ENCODE measurements at places on chromosomes 5 and 9.

DNA sequence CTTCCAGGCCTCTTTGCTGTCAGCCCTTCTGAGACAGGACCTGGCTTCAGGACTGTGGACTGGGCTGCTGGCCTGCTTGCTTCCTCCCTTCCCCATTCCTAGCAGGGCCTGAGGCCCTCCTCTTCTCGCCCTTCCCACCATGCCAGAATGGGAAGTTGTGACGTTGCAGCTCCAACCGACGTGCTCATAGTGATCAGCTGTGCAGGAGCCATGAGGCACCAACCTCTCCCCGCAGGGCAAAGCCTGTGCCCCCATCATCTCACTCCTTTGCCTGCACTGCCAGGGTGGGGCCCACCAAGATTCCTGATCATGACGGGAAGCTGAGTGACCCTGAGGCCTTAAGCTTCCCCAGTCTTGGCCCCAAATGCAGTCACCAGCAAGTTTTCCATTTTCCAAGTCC is 45.1 kb upstream of the GARNL3 start:
- no peak for DNase-seq

DNA sequence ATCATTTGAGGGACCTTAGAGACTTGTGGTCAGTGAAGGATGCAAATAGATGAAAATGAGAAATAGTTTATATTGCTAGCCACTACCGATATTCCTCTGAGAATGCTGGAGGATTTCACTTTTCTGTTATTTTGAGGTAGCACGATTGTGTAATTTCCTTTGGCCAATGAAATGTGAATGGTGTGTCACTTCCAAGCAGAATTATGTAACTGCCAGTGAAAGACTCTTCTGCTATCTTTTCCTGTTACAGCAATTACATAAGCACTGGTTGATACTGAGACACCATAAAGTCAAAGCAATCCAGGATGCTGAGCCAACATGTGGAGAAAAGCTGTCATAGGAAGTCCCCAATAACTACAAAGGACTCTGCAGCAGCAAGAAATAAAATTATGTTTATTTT is 3.6 kb upstream of the PCDHA2 start:
- DNase-seq: no peak

DNA sequence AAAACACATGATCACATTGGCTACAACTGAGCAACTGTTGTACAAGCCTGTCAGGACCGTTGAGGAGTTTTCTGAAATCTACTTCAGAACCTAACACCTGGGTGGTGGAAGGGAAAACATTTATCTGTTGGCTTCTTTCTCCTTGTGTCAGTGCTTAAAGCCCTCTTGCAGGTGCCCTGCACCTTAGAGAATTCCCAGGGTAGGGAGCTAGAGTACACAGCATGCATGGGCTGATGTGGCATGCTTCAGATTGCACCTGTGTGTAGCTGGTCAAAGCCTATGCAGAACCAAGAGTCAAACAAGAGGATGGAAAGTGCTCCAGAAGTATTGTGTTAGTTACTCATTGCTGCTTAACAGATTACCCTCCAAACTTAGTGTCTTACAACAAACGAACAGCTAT is 33.6 kb upstream of the ZBED3 start:
- no peak for DNase-seq

DNA sequence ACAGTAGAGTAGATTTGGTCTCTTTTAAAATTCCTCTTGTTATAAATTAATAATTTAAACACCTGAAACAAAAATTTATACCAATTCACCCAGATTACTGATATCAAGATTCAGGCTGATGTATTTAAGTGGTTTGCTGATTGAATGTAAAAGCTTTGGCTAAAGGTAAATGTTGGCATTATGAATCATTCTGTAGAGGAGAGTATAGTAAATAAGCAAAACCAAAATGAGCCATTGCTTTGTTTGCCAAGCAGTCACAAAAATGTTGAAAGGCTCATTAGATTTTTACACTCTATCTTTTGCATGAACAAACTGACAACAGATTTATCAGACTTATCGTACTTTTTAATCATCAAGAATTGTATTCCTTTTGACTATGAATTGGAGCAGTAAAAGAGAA is 332.6 kb downstream of the FAM170A start:
- no peak for DNase-seq

- DNase-seq: no peak
Measured at GRCh38 chr5:149526845-149527590, 24.2 kb downstream of the CSNK1A1 start.

DNA sequence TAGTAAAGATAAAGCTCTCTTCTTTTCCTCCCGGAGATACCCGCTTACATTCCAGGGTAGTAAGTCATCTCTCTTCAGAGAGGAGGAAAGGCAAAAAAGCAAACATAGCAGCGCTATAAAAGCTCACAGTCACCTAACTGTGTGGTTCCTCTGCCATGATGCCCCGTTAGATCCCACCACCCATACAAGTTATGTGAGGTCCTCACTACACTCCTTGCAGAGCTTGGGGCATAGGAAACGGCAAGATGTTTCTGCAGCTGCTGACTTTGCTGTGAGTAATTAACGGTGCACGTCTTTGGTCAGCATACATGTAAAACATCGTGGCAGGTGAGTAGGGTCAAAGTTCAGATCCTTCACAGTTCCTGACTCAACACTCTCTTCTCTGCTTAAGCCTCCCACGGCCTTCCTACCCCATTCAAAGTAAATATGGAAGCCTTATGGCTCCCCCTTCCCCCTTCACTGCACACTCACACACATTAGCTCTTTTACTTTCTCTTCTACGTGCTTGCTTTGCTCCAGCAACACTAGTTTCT is 218.9 kb downstream of the DIRAS2 start:
- DNase-seq: no peak

GRCh38 chr5:138752341-138752950 is 779 bp upstream of the CTNNA1 start:
- peak; percentile 52 for DNase-seq

DNA sequence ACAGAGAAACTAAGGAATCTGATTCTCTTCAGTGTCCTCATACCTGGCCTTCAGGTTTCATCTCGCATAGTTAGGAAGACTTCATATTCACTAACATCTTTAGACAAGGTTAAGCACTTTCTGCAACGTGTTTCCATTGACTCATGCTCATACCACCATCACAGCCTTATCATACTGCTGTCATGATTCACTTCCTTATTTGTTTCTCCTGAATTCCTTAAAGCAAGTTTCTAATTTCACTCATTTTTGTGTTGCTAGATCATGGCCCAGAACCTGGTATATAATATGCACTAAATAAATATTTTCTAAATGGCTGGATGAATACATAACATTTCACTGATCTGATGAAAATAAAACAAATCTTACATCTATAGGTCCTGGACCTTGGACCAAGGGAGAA is 472.9 kb downstream of the PRELID2 start:
- no peak for DNase-seq

DNA sequence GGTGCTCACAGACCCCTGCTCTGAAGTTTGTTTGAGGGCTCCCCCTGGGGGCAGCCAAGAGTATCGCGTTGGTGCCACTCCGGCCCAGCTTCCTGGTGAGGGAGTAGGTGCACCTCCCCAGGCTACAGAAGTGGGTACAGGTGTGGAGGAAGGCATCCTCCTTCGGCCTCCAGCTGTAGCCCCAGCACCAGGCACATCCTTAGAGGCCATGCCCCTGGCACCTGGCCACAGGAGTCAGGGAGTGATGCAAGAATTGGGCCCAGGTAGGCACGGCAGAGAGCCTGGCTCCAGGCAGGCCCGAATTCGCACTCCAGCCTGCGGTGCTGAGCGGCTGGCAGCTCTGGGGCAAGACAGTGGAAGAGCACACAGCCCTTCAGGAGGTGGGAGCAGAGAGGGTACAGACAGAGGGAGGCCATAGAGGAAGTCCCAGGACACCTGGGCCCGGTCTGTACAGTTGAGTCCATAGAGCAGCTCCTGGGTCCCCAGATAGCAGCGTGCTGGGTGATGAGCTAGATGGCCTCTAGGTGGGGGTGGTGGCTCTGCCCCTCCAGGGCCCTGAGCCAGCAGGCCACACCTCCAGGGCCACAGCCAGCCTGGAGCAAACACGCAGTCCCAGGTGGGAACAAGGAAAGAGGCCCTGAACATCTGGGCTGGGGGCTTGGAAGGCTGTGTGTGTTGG is 2.4 kb downstream of the SAPCD2 start:
- DNase-seq: no peak

DNA sequence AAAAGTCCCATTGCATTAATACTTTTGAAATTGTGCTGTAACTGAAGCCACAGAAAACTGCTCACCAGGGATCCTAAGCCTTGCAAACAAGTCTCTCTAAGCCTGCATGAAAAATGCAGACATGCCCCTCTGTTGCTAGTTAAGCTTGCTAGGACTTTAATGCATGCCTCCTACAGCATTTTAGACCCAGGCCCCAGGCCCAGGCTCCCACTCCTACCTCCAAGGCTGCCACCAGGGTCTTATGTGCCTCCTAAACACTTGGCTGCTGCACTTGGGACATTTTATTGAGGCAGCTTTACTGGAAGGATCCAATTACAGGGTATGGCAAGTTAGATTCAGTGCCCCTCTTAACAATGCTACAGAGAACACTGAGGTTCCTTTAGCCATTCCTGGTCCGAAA is 467.3 kb upstream of the CLINT1 start:
- DNase-seq: peak; percentile 85

DNA sequence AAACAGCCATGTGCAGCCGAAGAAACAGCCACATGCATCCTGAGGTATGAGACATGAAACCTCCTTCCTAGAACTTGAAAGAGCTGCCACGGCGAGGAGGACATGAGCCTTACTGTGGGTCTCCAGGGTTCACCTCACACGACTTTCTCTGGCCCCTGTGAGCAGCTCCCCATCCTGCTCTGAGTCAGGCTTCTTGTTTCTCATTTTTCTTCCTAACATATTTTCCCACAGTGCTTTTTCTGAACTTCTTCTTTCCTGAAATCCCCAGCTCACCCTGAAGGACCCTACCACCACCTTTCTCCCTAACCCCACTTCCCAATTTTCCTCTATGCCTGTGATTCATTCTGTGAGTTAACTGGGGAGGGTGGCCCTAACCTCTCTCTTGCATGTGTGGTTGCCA is 33.7 kb upstream of the ADRB2 start:
- no peak for DNase-seq

- DNase-seq: no peak
Measured at GRCh38 chr5:106258591-106259125, 1412.1 kb downstream of the EFNA5 start.

DNA sequence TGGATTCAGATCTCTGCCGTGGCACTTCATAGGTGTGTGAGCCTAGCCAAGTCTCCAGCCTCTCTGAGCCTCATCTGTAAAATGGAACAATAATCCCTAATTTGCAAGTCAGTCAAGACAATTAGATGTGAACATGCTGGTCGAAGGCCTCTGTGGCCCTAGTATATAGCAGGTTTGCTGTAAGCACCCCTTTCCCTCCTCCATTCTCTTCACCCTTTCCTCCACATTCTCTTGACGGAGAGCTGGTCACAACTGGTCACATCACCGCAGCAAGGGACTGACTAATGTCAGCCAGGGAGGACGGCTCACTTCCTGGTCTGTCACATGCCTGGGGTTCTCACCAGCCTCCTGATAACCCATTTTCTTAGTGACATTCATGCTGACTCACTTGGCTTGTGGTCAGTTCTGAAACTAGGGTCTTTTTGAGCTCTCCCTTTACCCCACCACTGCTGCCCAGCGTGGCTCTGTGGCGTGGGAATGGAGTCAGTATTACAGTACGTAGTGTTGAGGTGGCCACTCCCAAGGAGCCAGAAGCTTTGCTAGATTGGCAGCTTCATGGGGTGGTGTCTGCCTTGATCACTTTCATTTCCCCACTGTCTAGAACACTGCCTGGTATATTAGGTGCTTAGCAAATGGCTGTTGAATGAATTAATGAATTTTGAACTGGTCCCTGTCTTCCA is 47.8 kb downstream of the ERGIC1 start:
- no peak for DNase-seq

GRCh38 chr9:38213631-38214299 is 144.7 kb upstream of the SHB start:
- DNase-seq: no peak

DNA sequence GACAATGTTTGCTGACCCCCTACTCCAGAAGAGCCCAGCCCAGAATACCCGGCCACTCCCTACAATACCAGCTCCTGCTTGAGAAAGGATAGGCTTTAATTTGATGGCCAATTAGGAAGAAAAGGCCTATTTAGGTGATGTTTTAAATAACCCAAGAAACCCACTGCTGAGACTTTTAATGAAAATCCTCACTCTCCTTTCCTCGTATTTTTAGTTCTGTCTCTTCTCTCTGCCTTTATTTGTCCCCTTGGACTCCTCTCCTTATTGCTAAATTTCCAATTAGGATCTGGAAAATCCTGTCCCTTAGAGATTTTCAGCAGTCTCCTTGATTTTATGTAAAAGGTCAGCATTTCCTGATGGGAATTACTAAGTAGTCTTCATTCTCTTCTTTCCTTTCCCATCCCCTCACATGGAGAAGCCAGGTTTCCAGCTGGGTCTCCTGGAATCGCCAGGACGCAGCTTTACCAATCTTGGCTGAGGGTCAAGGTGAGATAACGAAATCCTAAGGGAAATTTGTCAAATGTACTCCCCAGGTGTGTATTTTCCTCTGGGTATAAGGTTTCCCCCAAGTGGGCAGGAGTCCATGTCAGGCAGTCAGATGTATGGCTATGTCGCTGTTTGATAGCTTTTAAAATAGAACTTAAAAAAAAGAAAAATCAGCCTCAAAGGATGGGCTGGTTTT is 11.7 kb downstream of the STC2 start:
- no peak for DNase-seq

DNA sequence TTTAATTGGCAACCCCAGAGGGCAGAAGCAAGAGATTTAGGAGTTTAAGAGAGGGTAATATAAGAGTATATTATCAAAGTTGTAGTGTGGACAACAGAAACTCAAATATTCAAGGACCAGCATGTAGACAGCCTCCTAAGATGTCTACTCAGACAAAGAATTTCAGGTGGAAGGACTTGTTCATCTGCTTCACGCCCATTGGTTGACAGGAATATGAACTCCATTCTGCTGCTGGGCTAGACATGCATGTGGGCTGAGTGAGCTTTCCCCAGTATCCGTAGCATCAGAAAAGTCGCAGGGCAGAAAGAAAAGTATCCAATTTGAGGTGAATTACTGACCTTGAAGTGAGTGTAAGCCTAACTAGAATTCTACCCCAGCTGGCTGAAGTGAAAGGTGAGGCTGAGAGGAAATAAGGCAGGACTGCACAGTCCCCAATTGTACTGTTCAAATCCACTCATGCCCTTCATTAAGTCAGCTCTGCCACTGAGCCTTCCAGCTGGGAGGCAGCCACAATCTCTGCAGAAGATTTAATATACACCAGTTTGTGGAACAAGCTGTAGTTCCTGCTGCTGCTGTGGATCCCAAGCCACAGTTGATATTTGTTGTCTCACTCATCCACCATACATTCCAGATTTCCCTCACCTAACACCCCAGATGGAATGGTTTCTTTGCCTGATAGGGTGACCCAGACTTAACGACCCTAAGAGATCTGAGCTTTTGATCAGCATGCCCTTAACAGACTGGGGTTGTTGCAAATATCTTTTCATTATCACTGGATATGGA is 41.2 kb downstream of the PDCD1LG2 start:
- DNase-seq: no peak

Data from spinal cord (tissue), 10 donors.